HT1080 (cell line): ENCODE measurements at places on chromosomes 13 and 19. TPM values are rescaled to one million over a fixed set of nuclear protein-coding genes. Genes with fewer than 3 reads are reported as not detected.

ZNF98 gene
- not detected in 2 replicates for total RNA-seq

GJA3 gene
- total RNA-seq, result 0.56 and 0.84 TPM in 2 replicates

GNG7 gene
- total RNA-seq, result not detected in 2 replicates

PEAK3 gene
- total RNA-seq, result 0.03 and 0.35 TPM in 2 replicates

DNA sequence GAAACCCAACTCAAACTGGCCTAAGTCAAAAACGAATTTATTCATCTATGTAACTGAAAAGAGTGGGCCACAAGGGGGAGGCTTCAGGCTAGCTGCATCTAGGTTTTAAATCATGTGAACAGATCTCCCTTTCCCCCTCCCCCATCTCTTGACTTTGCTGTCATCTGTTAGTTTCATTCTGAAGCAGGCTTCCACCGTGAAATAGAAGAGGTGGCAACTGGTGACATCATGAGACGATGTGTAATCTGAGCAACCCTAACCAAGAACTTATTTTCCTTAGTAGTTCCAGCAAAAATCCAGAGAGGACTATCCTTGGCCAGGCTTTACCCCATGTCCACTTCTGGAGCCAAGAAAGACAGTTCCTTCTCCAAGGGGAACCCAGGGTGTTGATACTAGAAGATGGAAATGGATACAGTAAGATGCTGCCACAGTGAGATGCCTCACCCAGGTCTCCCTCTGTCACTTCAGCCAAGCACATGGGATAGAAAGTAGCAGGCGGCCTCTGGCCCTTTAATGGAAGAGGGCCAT, 9.4 kb downstream of the SAMD4B start:
- DNase-seq, result no peak

DNA sequence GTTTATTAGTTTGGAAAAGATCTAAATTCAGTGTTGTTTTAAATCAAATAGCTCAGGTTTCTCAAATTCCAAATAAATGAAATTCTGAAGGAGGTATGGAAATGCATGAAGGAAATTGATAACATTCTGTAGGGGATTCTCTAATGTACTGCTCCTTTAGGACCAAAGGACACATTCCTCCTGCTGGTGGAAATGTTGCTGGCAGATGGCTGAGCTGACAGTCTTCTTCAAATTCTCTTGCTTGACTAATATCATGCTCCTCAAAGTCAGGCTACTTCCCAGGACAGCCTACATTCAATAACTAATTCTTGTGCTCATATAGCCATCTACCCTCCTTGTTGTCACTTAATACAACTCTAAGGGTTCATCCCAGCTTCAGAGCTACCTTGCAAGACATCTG, 1118.5 kb downstream of the PCDH9 start:
- DNase-seq, result no peak

DNA sequence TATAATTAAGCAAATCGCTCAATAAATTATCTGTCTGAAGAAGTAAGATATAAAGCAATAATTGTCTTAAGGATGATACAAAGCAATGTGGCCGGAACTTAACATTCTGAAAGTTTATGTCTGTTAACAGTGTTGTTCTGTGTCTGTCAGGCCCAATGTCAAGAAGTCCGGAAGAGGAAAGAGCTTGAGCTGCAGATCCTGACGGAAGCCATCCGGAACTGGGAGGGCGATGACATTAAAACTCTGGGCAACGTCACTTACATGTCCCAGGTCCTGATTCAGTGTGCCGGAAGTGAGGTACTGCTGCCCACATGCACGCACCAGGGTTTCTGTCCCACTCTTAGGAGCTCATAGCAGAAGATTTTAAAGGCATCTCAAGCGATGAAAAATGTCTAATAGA, 45.1 kb upstream of the TEX29 start:
- DNase-seq, result no peak

GRCh38 chr13:47025791-47026447, 129.1 kb upstream of the HTR2A start:
- no peak for DNase-seq

- DNase-seq, result no peak
Measured at GRCh38 chr19:3879656-3880055, 829 bp upstream of the ATCAY start.

- no peak for DNase-seq
Measured at GRCh38 chr13:87131611-87132010, 539.6 kb upstream of the SLITRK5 start.

DNA sequence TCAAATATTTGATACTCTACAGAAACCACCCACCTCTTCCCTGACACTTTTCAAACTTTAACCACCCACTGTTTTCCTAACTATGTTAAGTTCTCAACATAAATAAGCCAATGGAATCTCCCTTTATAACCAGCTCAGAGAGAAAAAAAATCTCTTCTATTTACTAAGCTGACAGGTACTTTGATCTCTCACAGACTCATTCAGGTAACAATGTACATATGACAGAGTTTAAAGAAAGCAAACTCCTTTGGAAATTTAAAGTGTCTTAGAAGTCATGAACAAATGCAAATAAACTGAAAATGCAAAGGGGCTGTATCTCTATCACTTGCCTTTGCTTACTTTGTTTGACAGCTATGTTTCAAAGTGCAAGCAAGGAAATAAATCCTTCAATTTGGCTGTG, 109.3 kb downstream of the KLF12 start:
- no peak for DNase-seq

DNA sequence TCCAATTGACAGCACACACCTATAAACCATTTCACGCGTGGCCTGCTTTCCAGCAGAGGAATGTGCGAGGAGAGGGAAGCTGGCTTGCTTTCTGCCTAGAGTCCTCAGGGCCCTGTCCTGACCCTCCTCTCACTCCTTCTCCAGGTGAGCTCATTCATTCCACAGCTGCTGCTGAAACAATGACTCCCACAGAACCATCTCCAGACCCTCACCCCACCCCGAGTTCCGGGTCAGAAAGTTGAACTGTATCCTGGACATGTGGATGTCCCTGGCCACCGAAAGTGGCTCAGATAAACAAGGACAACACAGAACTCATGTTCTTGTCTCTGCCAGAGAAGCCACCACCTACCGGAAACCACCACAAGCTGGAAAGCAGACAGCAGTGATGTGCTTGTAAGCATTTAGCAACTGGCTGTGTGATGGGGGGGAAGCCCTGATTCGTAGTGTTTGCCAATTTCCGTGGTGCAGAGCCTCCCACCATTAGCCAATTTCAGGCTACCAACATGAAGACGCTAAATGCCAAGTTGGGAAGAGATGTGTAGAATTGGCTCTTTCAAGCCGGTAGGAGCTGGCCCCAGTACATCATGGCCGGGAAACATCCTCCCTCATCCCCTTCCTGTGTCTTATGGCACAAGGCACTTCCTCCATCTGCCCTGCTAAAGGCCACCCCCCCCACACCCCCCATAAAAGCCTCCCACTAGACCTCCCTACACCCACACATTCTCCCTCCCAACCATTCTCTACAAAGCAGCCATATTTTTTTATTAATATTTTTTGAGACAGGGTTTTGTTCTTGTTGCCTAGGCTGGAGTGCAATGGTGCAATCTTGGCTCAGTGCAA, 5.0 kb downstream of the SYCE2 start:
- DNase-seq, result peak; percentile 26

DNA sequence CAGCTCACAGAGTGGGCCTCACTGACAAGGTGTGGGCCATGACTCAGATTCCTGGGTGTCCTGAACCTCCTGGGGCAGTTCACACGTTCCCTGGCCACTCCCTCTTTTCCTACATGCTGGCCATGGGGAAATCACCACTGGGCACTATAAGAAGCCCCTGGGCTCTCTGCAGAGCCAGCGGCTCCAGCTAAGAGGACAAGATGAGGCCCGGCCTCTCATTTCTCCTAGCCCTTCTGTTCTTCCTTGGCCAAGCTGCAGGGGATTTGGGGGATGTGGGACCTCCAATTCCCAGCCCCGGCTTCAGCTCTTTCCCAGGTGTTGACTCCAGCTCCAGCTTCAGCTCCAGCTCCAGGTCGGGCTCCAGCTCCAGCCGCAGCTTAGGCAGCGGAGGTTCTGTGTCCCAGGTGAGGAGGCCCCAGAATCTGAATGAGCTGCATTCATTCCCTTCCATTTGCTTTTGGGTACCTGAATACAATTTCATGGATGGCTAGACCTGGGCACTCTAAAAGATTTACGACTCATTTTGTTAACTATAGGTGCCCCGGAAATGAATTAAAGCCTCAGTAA, at the start of gene OLFM4:
OLFM4 (plus strand) TSS at position 177 of the 567 bp plus-strand sequence; CDS start at position 201, 24 bp downstream.
- DNase-seq, result no peak

GRCh38 chr13:100738176-100738855, 63.7 kb upstream of the TMTC4 start:
- DNase-seq, result no peak

DNA sequence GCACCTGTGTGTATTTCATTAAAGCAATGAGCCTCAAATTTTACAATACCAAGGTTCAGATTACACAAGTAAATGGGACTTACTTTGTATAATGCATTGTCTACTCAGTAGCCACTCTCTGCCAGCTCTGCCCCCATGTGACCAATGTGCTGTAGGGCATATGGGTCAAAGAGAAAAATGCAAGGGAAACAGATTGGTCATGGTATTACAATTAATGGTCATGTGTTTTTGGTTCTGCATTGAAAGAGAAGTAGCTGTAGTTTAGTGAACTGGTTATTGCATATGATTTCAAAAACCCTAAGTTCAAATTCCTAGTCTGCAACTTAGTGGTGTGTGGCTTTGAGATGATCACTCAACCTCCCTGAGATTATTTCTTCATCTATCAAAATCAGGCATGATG, 545.4 kb downstream of the SUCLA2 start:
- DNase-seq, result peak; percentile 23

DNA sequence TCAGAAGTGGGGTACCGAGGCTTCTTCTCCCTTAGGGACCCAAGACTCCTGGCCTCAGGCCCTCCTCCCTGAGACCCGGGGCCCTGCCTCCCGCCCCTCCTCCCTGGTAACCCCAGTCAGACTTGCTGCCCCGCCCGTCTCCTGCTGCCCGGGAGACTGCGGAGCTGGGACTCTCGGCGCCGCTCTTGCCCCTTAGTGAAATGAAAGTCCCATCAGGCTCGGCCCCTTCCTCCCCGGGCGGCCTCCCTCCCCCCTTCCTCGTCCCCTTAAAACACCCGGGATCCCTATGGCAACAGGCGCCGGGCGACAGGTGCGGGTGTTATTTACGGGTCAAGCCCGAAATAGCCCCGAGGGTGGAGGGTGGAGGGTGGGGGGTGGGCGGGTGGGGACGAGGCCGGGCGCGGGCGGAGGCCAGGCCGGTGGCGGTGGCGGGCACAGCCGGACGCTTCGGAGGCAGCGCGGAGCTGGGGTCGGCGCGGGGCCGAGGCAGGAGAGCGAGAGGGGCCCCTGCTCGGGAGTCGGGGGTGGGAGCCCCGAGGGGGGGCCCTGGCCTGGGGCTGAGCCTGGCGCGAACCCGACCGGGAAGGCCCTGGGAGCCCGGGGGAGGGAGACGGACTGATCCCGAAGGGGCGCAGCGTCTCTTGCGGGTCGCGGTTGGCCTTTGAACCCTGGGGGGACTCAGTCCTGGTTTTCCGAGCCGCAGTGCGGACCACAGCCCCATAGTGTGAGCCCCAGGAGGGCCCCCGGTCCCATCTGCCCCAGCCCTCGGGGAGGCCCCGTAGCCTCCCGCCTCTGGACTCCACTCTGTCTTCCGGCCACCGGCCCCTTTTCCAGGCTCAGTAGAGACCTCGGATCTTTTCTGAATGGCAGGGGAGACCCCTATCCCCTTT, at the start of gene CACNG6:
CACNG6 (plus strand) TSS at position 414 of the 890 bp plus-strand sequence. CDS start 1,241 bp downstream, outside the sequence.
- DNase-seq, result peak; percentile 44

DNA sequence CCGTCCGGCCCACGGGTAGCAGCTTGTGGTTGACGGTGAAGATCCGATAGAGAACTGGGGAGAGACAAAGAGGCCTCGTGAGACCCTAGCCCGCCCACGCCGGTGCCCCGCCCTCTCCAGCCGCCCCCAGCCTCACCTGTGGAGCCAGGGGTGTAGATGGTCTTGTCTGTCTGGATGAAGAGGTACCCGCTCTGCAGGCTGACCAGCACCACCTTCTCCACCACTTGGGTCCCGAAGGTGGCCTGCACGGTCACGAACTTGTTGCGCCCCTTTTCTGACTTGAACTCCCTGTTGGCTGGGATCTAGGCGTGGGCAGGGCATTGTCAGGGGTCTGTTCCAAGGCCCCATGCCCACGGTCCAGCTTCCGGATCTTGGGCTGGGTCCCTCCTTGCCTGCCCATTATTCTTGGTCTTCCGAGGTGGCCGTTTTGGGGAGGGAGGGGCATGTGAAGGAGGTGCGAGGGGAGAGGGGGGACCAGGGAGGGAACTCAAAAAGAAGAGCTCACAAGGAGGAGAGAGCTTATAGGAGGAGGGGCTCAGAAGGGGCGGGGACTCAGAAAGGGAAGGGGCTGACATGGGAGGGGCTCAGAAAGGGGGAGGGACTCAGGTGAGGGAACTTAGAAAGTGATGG, 2.2 kb downstream of the C3 start:
- no peak for DNase-seq

DNA sequence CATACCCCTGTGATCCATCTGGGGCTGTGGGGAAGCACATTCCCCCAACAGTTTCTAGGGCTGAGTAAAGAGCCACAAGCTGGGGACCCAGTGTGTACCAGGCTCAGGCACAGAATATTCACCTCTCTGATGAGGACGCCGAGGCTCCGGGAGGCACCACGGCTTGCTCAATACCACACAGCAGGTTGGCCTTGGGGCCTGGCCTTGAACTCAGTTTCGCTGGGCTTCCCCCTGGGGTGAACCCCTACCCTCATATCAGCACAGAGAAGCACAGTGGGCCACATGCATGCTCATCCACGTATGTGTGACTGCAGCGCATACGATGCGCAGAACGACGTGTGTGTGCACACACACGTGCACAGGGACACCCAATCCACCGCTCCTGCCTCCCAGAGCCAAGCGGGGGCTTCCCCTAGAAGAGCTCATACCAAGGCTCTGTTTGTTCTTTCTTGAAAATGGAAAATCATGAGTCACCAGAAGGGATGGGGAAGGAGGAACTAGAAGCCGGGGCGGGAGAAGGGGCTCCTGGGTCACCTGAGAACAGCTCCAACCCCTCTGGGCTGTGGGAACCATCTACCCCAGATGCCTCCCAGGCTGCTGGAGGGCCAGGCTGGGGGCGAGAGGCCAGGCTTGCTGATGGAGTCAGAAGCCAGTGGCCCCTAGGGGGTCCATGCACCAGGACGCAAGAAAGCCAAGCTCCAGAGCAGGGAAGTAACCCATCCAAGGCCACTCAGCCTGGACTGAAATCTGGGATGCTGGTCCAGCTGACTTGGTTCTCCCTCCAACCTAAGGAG, 4.9 kb upstream of the PDE4C start:
- peak; percentile 26 for DNase-seq

GRCh38 chr19:7674010-7675005, 2.6 kb upstream of the MCEMP1 start:
- peak; percentile 50 for DNase-seq

GRCh38 chr13:43294412-43294811, 271.0 kb downstream of the DNAJC15 start:
- no peak for DNase-seq

GRCh38 chr19:46447824-46448223, 19.1 kb upstream of the PNMA8C start:
- no peak for DNase-seq
